ENCODE measurements at places on chromosomes 12 and 14.

- no peak for DNase-seq
Observed at GRCh38 chr12:5154091-5154490, 110.4 kb downstream of the KCNA5 start.

DNA sequence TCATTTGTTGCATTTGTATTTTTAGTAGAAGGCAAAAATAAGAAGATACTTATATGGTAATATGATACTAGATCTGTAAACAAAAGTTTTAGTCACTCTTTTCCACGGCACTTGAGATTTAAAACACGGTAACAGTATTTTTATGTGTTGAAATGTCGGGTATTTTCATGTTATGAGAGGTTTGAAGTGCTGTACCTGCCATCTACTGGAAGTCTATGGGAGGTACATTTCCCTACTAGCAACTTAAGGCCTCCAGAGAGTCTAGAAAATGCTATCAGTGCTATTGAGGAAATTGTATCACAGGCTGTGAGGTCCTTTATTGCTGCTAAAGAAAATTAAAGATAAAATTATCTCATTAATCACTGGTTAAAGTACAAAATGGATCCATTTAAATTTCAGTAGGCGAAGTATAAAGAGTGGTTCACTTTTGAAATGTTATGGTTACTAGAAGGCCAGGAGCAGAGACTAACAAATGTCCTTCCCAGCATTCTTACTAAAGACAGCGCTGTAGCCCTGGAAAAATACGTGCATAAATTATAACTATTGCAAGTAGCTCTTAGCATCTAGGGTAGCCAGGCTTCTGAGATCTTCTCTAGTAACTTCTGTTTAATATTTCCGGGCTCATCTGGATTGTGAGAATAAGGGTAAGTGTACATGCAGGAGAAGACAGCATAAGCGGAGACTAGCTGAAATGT is 77.6 kb upstream of the PRKD1 start:
- peak; percentile 9 for DNase-seq

DNA sequence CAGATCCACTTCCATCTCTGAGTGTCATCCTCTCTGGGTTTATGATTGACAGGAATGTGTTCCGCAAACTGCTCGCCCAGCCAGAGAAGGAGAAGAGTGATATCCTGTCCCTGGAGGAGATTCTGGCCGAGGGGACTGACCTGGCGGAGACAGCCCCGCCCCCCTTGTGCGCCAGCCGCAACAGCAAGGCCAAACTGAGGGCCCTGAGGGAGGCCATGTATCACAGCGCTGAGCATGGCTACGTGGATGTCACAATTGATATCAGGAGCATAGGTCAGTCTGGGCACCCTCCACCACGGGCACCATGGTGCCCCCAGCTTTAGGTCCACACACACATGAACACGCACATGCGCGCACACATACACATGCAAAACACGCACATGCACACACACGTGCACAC is 67.5 kb upstream of the PWP1 start:
- DNase-seq, result no peak

- no peak for DNase-seq
Observed at GRCh38 chr12:124296295-124296915, 1.5 kb downstream of the RFLNA start.

DNA sequence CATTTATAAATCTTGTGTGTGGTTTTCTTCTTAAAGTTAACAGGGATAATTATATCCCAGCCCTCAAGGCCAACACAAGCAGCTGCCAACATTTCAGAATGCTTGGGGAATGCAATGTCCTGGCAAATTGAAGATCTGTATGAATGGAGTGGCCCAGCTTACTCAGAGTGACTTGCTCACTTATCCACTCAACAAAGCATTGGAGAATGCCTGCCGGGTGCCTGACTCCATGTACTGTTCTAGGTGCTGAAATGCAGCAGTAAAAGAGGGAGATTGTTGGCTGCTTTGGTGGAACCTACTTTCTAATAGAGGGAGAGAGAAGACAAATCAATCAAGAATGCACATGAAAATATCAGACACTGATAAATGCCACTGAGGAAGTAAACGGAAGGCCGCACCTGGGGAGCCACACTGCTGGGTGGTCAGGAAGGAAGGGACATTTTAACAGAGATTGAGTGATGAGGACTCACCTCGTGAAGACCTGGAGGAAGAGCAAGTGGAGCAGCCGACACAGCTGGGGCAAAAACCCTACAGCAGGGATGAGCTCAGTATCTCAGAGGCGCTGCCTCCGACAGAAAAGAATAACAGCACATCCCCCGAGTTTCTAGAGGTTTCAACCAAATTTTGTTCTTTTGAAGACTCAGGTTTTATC is 61.2 kb upstream of the VASH1 start:
- no peak for DNase-seq

DNA sequence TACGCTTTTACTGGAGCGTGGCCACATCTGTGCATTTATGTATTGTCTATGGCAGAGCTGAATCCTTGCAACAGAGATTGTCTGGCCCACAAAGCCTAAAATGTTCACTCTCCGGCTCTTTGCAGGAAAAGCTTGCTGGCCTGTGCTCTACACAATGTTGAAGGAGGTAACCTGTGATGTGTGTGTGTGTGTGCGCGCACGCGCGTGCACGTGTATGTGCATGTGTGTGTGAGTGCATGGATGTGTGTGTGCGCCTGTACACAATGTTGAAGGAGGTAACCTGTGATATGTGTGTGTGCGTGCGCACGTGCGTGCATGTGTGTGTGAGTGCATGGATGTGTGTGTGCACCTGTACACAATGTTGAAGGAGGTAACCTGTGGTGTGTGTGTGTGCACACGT is 62.7 kb downstream of the RFLNA start:
- DNase-seq, result no peak

DNA sequence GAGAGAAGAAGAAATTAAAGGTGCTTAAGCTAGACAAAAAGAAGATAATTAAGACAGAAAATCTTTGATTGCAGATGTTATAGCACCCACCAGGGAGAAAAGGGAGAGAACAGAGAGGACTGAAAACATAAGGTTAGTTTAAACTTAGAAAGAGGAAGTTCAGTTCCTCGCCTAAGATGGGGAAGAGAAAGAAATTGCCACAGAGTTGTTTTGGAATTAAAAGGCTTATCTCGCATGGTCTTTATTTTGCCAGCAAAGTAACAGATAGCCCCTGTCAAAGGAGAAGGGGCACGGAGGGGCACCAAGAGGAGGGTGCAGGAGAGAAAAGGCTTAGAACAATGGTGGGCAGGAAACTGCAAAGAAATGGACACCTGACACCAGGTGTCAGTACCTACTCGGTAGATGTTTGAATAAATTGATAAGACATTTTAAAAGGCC is 17.8 kb upstream of the OXA1L start:
- DNase-seq, result no peak

GRCh38 chr14:59061292-59061691 is 127.2 kb upstream of the DAAM1 start:
- no peak for DNase-seq

- no peak for DNase-seq
Observed at GRCh38 chr14:105069871-105070759, 4.9 kb upstream of the GPR132 start.

GRCh38 chr12:3133405-3133783 is 56.2 kb downstream of the TSPAN9 start:
- no peak for DNase-seq

GRCh38 chr14:84272290-84272721 is 1257.6 kb upstream of the FLRT2 start:
- no peak for DNase-seq

GRCh38 chr12:97595936-97596335 is 133.3 kb downstream of the RMST start:
- DNase-seq, result no peak

GRCh38 chr12:70070494-70071007 is 172.7 kb upstream of the CNOT2 start:
- no peak for DNase-seq

- DNase-seq, result no peak
Observed at GRCh38 chr12:9075138-9075535, 40.6 kb downstream of the A2M start.

DNA sequence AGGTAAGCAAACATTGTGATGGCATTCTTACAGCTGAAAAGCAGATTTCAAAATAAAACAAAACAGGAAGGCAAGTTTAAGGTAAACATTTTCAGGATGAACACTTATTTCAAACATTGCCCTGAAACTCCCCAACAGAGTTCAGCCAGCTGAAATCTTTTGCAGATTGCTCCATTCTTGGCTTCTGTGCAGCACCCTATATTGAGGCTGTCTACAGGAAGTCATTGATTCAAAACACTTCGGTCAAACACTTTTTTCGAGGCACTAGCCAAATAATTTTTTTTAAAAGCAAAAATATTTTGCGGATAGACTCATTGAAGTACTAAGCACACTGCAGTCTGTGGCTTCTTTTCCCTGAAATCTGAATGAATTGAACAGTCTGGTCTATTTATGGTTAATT is 318.1 kb upstream of the PDE3A start:
- DNase-seq, result no peak

DNA sequence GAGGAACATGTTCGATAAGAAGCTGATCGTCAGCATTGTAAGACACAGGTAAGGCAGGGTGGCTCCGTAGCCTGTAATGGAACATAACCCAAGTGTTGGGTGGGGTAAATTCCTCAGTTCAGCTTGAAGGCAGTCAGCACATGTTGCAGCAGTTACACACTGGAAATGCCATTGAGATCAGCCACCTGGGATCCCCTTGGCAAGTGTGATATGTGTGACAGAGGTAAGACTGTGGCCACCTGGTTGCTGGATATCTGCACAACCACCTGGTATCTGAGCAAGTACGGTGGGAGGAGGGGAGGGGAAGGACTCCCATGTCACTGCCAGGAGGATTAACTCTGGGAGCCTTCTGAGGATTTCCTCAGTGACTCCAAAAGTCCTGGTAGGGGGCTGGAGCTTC is 158.0 kb upstream of the CAND1 start:
- DNase-seq, result no peak

- no peak for DNase-seq
Observed at GRCh38 chr12:66103016-66103913, 27.3 kb downstream of the LLPH start.

GRCh38 chr14:55965851-55966250 is 152.4 kb upstream of the PELI2 start:
- no peak for DNase-seq

- no peak for DNase-seq
Observed at GRCh38 chr12:124763594-124763979, 100.1 kb downstream of the SCARB1 start.

- no peak for DNase-seq
Observed at GRCh38 chr14:104145826-104146601, 7.6 kb downstream of the KIF26A start.

GRCh38 chr12:7369274-7369729 is 65.4 kb downstream of the ACSM4 start:
- DNase-seq, result no peak

DNA sequence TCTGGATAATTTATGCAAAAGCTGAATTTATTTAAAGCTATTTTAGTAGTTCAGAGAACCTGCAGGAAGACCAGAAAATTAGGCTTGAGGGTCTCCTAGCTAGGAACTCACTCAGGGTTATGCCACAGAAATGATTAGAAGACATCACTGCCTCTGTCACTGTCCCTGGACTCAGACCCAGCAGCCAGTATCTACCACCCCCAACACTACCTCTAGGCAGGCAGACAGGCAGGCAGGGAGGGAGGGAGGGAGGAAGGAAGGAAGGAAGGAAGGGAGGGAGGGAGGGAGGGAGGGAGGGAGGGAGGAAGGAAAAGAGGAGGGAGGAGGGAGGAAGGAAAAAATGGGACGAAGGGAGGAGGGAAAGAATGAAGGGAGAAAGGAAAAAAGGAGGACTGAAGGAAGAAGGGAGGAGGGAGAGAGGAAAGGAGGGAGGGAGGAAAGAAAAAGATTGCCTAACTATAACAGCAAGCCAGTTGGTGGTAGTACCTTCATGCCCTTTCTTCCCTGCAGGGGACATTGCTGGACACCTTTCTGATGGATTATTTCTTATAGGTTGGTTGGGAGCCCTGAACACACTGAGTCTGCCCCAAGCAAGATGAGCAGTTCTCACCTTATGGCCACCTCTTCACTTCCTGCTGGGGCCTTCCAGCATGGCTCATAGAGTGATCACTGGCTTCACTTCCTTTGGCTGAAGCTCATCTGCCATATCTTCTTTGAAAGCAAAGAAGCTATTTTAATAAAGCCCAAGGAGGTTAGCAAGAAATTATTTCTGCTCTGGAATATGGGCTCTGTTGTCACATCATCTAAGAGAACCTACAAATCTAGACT is 49.7 kb downstream of the KICS2 start:
- no peak for DNase-seq

DNA sequence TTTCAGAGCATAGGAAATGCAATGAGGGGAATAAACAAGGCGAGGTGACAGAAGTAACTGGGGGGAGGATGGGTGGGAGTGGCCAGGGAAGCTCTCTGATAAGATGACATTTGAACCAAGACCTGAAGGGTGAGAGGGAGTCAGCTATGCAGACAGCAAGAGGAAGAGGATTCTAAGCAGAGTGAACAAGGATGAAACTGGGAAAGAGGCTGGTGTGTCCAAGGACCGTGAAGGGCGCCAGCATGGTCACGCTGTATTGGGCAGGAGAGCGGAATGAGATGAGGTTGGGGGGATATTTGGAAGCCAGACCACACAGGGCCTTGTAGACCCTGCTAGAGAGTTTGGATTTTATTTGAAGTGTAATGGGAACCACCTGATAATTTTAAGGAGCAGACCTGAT is 10.5 kb upstream of the PPP1R1A start:
- DNase-seq, result no peak

DNA sequence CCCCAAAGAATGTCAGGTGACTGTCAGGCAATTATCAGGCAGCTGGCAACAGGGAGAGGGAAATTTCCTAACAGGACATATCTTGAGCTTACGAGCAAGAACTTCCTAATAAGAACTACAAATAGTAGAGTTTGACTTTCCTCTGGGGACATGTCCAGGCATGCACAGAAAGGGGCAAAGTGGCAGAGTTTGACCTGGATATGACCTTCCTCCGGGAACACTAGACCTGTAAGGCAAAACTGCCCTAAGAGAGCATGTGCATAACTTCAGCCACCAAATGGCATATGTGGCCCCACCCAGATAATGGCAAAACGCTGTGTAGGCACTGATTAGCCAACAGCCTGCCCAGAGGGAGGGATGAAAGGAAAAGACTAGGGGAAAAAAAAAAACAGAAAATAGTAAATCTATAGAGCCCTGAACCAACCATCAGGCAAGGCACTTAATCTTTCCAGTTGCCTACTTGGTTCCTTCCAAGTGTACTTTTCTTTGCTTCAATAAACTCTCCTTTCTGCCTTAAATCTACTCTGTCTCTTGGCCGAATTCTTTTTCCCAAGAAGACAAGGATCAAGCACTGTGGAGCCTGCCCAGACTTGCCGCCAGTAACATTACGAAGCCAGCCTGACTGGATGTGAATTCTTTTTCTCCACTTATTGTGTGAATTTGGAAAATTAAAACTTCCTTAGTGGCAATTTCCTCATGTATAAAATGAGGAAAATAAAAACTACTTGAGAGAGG is 164.1 kb downstream of the SPTSSA start:
- DNase-seq, result no peak

GRCh38 chr14:73325630-73326299 is 88.5 kb downstream of the PAPLN start:
- no peak for DNase-seq

- no peak for DNase-seq
Observed at GRCh38 chr12:65926119-65926908, 102.0 kb downstream of the HMGA2 start.
